ENCODE measurements at places on chromosomes 3 and 15.
A peak's percentile ranks its signal among the peaks of the same experiment; 100 is the strongest.

DNA sequence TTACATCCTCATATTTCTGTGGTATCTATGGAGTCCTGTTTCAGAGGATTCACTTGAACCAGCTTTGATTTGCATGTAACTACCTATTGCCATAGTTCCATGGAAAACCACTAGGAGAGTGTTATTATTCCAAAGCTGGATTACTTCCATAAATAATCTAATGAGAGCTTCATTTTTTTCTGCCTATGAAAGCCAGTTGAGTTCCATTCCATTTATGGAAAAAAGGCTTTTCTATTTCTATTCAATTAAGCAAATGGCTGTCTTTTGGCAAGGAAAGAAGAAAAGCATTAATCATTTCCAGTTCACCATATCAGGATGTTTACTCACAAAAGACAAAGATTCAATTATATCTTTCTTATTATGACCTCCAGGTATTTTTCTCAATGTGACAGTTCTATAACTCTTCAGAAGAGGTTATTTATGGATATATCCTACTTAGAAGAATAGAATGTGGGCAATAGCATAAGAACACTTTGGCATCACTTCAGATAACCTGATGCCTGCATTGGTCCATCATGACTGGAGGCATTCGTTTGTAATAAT is 259.9 kb upstream of the ZPLD1 start:
- no peak for DNase-seq

DNA sequence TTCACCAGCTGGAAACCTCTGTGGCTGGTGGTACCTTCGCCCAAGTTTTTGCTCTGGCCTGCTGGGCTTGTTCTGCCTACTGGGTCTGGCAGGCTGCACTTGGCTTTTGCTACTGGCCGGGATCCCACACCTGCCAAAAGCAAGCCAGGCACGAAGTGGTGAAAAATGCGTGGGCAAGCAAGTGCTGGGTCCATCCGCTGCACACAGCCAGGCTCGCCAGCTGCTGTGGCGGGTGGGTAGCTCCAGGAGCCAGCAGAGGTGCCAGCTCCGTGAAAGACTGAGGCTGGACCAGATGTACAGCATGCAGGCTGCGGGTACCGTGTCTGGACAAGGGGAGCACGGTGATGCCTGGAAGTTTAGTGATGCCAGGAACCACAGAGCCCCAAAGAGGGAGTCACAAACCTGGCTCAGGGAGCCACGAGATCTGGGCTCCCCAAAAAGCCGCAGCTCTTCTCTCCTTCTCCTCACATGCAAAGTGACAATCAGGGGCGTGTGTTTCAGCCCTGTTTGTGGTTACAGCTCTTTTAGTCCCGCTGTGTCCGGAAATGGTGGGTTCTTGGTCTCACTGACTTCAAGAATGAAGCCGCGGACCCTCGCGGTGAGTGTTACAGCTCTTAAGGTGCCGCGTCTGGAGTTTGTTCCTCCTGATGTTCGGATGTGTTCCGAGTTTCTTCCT is 1455.6 kb upstream of the GBE1 start:
- DNase-seq, result no peak

- DNase-seq, result peak; percentile 18
Observed at GRCh38 chr3:53489787-53490458, 4.5 kb upstream of the CACNA1D start.

GRCh38 chr3:32890420-32891276 is 60.8 kb upstream of the CCR4 start:
- no peak for DNase-seq

DNA sequence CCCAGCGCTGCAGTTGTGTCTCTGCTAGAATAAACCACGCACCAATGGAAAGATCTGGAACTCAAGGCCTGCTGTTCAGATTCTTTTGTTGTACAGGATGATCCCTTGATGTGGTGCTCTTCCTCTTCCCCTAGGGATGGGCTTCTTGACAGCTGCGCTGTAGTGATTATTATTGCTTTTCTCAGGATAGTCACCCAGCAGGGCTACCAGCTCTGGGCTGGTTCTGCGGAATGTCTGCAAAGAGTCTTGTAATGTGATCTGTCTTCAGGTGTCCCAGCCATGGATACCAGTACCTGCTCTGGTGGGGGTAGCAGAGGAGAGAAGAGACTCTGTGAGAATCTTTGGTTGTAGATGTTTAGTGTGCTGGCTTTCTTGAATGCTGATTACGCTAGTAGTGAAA is 974.2 kb downstream of the NSUN3 start:
- DNase-seq, result no peak

DNA sequence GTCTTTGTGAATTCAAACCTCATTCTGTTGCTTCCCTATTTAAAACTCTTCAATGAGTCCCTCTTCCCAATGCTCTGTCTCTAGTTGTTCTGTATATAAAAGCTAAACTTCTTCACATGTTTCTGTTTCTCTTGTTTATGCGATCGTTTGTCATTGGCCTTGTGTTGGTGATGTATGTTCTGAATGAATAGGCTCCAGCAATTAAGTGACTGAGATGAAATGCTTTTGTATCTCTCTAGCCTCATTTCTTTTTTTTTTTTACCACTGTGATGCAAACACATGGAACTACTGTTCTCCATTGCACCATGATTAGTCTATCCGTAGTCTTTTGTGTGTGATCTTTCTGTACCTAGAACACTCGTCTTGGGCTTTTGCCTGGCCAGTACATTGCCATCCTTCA is 380.5 kb upstream of the TPRG1 start:
- no peak for DNase-seq

DNA sequence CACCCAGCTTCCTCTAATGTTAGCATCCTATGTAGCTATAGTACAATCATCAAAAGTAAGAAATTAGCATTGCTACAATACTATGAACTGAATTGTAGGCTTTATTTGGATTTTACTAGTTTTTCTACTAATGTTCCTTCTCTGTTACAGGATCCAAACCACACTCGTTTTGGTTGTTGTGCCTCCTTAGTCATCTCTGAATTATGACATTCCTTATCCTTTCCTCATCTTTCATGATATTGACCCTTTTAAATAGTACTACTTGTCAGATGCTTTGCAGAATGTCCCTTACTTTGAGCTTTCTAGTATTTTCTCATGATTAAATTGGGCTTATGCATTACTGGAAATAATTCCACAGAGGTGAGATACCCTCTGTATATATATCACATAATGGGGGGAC is 265.4 kb downstream of the VPS13C start:
- no peak for DNase-seq

- DNase-seq, result peak; percentile 63
Observed at GRCh38 chr15:78438619-78439285, 736 bp downstream of the IREB2 start.

- DNase-seq, result no peak
Observed at GRCh38 chr3:186824430-186825139, 17.9 kb upstream of the ADIPOQ start.

DNA sequence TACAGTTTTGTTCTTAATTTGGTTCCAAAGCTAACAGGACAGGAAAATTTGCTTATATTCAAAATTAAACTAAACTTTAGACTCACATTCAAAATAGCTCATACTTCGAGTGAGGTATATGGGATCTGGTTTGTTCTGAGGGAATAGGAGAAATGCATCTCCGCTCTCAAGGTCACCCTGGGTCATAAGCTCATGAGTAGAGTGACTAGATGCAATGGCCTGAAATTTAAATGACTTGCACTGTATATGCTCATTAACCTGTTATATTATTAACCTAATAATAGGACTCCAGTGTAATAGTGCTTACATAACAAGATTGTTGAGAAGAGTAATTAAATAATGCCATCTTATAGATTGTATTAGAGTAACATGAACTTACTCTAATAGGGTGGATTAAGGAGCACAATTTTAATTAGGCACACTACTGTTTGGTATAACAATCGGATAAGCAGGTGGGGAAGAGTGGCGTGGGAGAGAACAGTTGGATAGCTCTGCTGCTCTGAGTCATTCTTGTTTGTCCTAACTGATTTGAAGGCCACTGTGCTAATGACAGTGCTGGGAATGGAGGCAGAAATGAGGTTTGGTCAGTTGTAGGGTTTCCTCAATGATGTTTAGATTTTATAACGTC is 5.2 kb downstream of the NKTR start:
- no peak for DNase-seq
